ENCODE measurements at places on chromosomes 1 and 21. TPM values are rescaled to one million over a fixed set of nuclear protein-coding genes. Genes with fewer than 3 reads are reported as not detected.

DNASE2B gene
- total RNA-seq: not detected

FAM72B gene
- total RNA-seq: 0.54 TPM

DNA sequence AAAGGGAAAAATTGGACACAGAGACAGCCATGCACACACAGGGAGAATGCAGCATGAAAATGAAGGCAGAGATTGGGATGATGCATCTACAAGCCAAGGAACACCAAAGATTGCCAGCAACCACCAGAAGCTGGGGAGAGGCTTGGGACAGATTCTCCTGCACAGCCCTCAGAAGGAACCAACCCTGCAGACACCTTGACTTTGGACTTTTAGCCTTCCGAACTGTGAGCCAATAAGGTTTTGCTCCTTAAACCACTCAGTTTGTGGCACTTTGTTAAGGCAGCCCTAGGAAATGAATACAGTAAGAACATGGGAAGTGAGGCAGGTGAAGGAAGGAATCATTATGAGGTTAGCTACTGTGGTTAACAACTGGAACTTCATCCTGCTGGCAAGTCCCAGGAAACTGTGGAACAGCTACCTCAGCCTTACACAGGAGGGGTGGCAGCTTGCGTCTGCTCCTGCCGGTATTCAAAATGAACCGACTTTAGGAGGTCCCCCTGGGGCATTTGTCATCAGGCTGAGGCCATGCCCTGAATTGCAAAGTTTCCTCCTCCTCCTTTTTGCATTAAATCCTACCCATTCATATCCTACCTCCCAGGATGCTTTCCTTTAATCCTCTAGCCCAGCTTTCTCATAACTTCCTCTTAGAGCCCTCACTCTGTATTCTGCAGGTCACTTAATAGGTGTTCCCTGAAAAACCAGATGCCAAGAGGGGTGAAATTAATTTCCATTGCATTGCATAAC is 15.4 kb downstream of the CD247 start:
- no peaks in the 10 kb centered on the region for H3K4me1 ChIP-seq
- DNase-seq: peak; percentile 27
- no peaks in the 10 kb centered on the region for H3K36me3 ChIP-seq
- no peak overlapping the region for H3K27ac ChIP-seq

DNA sequence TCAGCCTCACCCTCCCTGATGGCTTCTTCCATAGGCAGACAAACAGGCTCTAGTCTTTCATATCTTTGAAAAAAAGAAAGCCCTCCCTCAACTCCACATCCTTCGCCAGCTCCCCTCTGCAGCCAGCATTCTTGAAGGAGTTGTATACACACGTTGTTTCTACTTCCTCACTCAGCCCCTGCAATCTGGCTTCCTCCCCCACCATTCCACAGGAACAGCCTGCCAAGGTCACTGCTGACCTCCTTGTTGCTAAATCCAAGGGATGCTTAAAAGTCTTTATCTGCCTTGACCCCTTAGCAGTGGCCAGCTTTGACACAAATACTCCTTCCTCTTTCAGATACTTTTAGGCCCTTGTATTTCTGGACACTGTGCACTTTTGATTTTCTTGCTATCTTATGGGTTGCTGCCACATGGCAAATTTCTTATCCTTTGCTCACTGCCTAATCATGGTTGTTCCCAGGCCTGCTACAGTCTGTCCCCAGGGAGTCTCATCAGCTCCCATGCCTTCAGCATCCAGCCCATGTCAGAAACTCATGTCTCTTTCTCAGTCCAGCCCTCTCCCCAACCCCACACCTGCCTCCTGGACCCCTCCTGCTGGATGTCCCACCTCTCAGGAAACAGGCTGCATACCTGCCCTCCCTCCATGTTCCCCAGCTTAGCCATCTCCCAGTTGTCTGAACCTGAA is 8.3 kb downstream of the FAM229A start:
- H3K27ac ChIP-seq: peak overlapping the region; percentile 54
- no peaks in the 10 kb centered on the region for H3K27me3 ChIP-seq
- no peaks in the 10 kb centered on the region for H3K36me3 ChIP-seq

GRCh38 chr1:65231718-65232330 is 77.5 kb upstream of the DNAJC6 start:
- no peaks in the 10 kb centered on the region for H3K36me3 ChIP-seq
- H3K27ac ChIP-seq: no peak overlapping the region
- DNase-seq: no peak
- no peaks in the 10 kb centered on the region for H3K27me3 ChIP-seq
